ENCODE measurements at places on chromosomes 2 and 18. TPM values are rescaled to one million over a fixed set of nuclear protein-coding genes. Genes with fewer than 3 reads are reported as not detected.

DNA sequence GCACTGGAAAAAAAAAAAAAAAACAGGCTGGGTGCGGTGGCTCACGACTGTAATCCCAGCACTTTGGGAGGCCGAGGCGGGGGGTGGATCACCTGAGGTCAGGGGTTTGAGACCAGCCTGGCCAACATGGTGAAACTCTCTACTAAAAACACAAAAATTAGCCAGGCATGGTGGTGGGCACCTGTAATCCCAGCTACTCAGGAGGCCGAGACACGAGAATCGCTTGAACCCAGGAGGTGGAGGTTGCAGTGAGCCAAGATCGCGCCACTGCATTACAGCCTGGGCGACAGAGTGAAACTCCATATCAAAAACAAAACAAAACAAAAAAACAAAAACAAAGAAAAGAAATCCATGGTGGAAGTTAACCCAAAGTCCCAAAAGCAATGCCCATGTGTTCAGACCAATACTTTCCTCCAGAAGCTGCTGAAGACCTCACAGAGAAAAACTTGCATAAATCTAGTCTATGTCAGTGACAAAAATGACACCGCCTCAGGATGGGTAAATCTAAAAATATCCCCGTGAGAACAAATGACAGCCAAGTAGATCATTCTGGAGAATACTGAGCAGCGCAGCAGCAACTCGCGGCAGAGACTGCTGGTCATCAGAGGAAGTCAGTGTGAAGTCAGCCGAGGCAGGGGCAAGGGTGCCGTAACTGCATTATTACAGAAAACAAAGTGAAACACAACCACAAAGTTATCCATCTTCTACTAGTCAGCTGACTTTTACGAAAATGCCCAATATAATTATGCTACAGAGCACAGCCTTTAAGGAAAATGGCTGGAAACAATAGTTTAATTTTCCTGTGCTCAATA lies 41.0 kb downstream of the LPIN2 start:
- H3K4me3 ChIP-seq, result no peak overlapping the region
- H3K27ac ChIP-seq, result no peak overlapping the region
- no peaks in the 10 kb centered on the region for H3K27me3 ChIP-seq
- no peak for DNase-seq
- H3K4me1 ChIP-seq, result peaks cover 22% of the 10 kb centered on the region

- H3K27me3 ChIP-seq, result no peaks in the 10 kb centered on the region
- H3K36me3 ChIP-seq, result no peaks in the 10 kb centered on the region
- H3K4me1 ChIP-seq, result no peaks in the 10 kb centered on the region
- DNase-seq, result no peak
- H3K4me3 ChIP-seq, result no peak overlapping the region
Observed at GRCh38 chr2:206482123-206482522, 38.8 kb downstream of the ADAM23 start.

DNA sequence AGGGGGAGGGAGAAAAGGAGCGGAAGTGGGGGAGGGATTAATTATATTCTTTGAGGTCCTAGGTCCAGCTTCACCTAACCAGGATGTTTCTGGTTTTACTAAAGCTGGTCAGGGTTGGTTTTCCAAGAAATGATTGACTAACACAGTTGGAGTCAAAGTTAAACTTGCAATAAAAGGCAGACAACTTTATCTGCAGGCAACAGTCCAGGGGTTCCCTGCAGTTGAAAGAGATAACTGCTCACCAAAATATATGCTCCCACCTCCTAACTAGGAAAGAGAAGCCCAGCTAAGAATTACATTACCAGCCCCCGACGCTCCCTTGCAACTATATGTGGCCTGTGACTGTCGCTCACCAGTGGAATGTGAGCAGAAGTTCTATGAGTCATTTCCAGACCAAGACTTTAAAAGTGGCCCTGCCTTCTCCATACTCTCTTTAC lies 140.0 kb upstream of the PKDCC start:
- no peak overlapping the region for H3K4me3 ChIP-seq
- no peaks in the 10 kb centered on the region for H3K27me3 ChIP-seq
- no peak for DNase-seq

- H3K36me3 ChIP-seq, result no peaks in the 10 kb centered on the region
- peaks cover 9% of the 10 kb centered on the region for H3K4me1 ChIP-seq
- H3K4me3 ChIP-seq, result no peak overlapping the region
- no peaks in the 10 kb centered on the region for H3K27me3 ChIP-seq
- H3K27ac ChIP-seq, result no peak overlapping the region
- no peak for DNase-seq
Observed at GRCh38 chr2:112253261-112253815, 1.5 kb downstream of the ZC3H8 start.

Gene YPEL5
- 43.6 TPM for total RNA-seq

- H3K36me3 ChIP-seq, result no peaks in the 10 kb centered on the region
- no peak overlapping the region for H3K27ac ChIP-seq
- H3K4me3 ChIP-seq, result no peak overlapping the region
- peak; percentile 34 for DNase-seq
- no peaks in the 10 kb centered on the region for H3K27me3 ChIP-seq
Observed at GRCh38 chr2:111194835-111195621, 74.3 kb downstream of the BCL2L11 start.

GRCh38 chr2:15841776-15842560 lies 98.4 kb upstream of the MYCN start:
- no peaks in the 10 kb centered on the region for H3K36me3 ChIP-seq
- no peaks in the 10 kb centered on the region for H3K27me3 ChIP-seq
- peaks cover 35% of the 10 kb centered on the region for H3K4me1 ChIP-seq
- no peak for DNase-seq
- H3K27ac ChIP-seq, result peak overlapping the region; percentile 1

- no peaks in the 10 kb centered on the region for H3K27me3 ChIP-seq
- no peaks in the 10 kb centered on the region for H3K4me1 ChIP-seq
- H3K27ac ChIP-seq, result no peak overlapping the region
- no peak overlapping the region for H3K4me3 ChIP-seq
- no peaks in the 10 kb centered on the region for H3K36me3 ChIP-seq
Observed at GRCh38 chr2:72007402-72007801, 140.3 kb downstream of the CYP26B1 start.

Gene NYAP2
- total RNA-seq, result 0.11 TPM

Gene FECH
- total RNA-seq, result 14.5 TPM

Gene TRIM43
- not detected for total RNA-seq

- H3K4me3 ChIP-seq, result no peak overlapping the region
- no peaks in the 10 kb centered on the region for H3K4me1 ChIP-seq
- no peak for DNase-seq
Observed at GRCh38 chr18:36432880-36433555, 135.5 kb downstream of the FHOD3 start.

DNA sequence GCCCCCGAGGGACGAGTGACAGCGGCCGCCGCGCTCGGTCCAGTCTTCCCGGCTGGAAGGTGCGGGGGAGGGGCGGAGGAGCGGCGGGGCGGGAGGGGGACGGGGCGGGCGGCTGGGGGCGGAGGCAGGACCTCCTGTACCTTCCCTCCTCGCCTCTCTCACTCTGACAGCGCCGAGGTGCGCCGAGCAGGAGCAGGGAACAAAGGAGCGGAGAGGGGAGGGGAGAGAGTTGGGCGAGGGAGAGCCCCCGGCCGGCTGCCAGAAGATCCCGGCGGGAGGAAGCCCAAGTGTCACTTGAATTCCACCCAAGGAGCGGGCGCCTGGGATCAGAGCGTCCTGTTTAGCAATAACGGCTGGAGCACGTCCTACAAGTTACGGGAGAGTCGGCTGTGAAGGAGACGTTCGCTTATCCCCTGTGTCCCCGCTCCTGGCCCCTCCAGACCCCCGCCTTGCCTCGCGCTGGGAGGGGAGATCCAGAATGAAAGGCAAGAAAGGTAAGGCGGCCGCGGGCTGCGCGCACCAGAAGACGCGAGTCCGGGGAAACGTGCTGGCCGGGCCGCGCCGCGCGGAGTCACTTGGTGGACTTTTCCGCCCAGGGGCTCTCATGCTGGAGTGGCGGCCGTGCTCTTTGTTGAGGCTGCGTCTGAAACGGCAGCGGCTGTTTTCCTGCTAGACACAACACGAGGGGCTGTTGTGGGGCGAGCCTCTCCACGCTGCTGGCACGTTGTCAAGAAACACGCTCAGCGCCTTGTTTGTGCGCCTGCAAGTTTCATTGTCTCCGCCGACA lies at the start of gene TGIF1:
Gene TGIF1 (plus strand): TSS at position 161 of the 787 bp plus-strand sequence. CDS start 318 bp downstream, at position 479.
- H3K4me3 ChIP-seq, result peak within 1 kb of the TSS; percentile 60
- peaks cover 22% of the 10 kb centered on the region for H3K4me1 ChIP-seq
- H3K27ac ChIP-seq, result peak within 1 kb of the TSS; percentile 97
- no peaks in the 10 kb centered on the region for H3K27me3 ChIP-seq

DNA sequence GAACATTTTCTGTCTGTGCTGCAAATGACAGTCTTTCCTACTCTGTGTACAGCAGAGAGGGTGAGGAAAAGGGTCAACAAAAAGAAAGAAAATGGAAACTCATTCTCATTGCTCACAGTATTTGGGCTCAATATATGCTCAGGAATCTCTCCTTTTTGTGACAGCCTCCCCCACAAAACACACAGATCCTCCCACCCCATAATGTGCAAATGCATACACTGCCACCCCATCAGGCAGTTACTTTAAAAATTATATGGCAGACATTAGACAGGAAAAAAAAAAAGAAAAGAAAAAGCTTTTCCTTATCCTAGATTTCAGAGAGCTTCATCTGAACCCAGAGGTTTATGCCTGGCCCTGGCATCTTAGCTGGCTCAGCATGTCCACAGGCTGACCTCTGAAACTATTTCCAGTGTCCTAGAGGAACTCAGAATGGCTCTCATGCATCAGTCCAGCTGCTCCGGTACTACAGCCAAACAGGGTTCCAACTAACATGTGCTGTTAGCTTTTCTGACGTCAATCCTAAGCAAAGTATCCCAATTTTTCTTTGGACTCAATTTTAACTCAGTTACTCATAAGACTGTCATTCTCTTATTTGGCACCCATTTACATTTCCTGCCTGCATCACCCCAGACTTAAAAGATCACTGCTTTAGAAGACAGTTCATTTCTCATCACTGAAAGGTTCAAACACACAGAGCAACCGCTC lies 105.9 kb downstream of the RBMS1 start:
- H3K27ac ChIP-seq, result no peak overlapping the region
- H3K27me3 ChIP-seq, result no peaks in the 10 kb centered on the region
- H3K4me3 ChIP-seq, result no peak overlapping the region
- H3K4me1 ChIP-seq, result no peaks in the 10 kb centered on the region

Gene RAPGEF4
- total RNA-seq, result 0.98 TPM

DNA sequence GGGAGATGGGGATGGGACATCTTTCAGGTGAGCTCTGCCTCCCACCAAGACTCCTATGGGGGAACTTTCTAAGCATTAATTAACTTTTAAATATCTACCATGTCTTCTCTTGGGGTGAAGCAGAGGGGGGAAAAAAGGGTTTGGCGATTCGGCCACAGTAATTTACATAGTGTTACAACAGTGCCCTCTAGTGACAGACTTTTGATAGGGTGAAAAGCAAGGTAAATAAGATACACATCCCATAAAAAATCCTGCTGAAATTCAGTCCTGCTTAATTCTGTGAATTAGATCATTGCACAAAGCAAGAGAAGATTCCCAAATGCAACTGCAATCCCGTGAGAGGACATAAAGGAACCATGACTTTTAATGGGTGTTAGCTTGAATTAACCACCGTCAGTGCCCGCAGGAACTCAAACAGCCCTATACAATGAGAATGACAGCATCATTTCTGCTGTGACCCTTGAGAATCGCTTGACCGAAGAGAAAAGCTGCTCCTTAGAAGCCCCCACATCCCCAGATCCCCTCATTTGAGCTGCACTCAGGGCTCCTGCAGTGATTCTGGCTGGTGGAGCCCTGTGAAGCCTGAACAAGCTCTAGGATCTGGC lies 32.8 kb downstream of the FAM124B start:
- H3K4me3 ChIP-seq, result no peak overlapping the region
- DNase-seq, result no peak
- H3K36me3 ChIP-seq, result no peaks in the 10 kb centered on the region
- no peaks in the 10 kb centered on the region for H3K27me3 ChIP-seq
- no peaks in the 10 kb centered on the region for H3K4me1 ChIP-seq

DNA sequence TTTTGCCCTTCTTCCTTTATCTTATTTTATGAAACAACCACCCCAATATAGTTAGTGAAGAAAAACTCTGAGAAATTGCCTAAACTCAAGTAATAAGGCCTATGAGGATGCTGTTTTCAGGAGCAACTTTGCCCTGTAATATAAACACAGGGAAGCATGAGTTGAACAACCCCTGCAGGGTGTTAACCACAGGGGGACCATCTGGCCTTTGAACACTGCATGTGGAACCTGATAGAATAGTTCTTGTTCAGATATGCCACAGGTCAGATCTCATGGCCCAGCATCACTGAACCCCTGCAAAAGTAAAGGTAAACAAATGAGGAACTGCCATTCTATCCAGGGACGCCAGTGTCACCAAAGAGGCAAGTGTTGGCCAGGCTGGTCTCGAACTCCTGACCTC lies 82.6 kb downstream of the MAPK4 start:
- no peak overlapping the region for H3K4me3 ChIP-seq
- no peaks in the 10 kb centered on the region for H3K27me3 ChIP-seq
- H3K4me1 ChIP-seq, result no peaks in the 10 kb centered on the region
- H3K27ac ChIP-seq, result no peak overlapping the region
- no peaks in the 10 kb centered on the region for H3K36me3 ChIP-seq
- DNase-seq, result no peak

Gene IL1RN
- total RNA-seq, result not detected

Gene PPP1R1C
- 2.8 TPM for total RNA-seq

DNA sequence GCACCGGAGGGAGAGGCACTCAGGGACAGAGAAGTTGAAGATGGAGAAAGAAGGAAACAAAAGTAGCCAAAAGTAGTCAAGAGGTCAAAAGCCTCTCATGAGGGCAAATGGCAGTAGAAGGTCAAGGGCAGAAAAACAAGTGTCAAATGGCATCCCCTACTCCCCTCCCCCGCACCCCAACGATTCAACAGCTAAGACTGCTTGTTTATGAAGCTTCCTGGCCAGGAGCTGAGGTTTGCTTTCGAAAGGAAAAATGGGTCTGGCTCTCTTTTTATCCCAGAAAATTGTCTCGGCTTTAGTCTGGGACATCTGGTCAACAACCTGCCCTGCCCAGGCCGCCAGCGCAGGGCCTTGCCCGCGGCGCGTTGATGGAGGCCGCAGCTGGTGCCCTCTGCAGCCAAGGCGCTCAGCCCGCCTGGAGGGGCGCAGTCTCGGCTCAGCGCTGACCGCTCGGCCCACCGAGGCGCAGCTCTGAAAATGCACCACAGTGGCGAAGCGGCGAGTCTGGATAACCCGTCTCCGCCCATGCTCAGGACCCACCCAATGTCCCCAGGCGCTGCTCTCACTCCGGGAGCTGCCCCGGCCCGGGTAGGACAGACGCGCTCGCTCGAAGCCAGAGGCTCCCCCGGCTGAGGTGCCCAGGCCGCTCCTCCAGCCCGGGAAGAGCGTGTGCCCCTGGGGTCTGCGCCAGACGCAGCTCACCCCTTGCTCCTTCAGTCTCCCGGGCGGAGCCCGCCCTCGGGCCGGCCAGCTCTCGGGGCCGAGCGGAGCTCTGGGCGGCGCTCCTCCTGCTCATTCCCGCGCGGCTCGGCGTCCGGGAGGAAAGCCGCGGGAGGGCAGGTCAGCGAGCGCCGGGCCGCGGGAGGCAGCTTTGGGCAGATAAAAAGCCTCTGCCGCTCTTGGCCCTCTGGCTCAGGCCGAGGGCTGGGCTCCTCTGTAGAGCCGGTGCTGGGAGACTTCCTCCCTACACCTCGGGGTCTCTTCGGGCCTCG lies 1.8 kb upstream of the TBR1 start:
- H3K36me3 ChIP-seq, result no peaks in the 10 kb centered on the region
- peak; percentile 65 for DNase-seq
- H3K27me3 ChIP-seq, result peaks cover 6% of the 10 kb centered on the region

Gene DOK1
- total RNA-seq, result 5.5 TPM

GRCh38 chr2:68696554-68696953 lies 38.1 kb upstream of the ARHGAP25 start:
- no peaks in the 10 kb centered on the region for H3K27me3 ChIP-seq
- no peak for DNase-seq
- no peak overlapping the region for H3K4me3 ChIP-seq
- no peaks in the 10 kb centered on the region for H3K4me1 ChIP-seq
- no peak overlapping the region for H3K27ac ChIP-seq

- H3K36me3 ChIP-seq, result no peaks in the 10 kb centered on the region
- H3K4me3 ChIP-seq, result no peak overlapping the region
- peaks cover 32% of the 10 kb centered on the region for H3K4me1 ChIP-seq
- no peak for DNase-seq
Observed at GRCh38 chr2:207901401-207901800, 123.9 kb downstream of the PLEKHM3 start.

Gene NCKAP5
- 3.8 TPM for total RNA-seq
